Endothelial cell (in vitro differentiated cells): ENCODE measurements at places on chromosomes 12 and 14.

DNA sequence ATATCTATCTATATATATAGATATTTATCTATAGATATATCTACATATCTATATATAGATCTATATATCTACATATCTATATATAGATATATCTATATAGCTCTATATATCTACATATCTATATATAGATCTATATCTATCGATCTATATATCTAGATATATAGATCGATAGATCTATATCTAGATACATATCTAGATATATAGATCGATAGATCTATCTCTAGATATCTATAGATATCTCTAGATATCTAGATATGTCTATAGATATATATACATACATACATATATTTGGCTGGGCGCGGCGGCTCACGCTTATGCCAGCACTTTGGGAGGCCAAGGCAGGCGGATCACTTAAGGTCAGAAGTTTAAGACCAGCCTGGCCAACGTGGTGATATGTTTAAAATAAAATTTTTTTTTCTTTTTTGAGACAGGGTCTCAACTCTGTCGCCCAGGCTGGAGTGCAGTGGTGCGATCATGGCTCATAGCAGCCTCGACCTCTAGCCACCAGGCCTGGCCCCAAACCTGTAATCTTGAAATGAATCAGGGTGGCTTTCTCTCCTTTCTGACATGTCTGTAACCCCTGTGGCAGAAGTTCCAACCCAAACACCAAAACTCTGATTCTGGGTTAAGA is 18.1 kb downstream of the ARPC3 start:
- DNase-seq, result no peak

GRCh38 chr12:57111031-57111734 is at the start of gene STAT6:
Gene STAT6, minus strand, starts transcription at chr12:57111362. Its CDS starts 3,084 bp downstream, at chr12:57108278.
- DNase-seq, result peak; percentile 58

DNA sequence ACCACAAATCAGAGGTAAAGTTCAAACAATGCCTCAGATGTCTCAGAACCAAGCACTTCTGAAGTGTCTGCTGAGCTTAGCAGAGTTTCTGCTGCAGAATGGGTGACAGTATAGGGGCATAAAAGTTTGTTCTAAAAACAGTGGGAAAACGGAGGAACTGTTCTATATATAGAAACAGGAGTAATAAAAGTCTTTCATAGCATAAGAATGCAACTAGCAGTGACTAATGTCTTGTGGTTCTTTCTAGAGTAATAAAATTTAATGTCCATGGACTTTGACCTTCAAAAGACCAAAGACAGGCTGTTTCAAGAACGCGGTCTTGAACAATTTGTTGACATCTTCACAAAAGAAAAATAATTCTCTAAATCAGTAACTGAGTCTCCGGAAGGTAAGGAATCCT is 107.5 kb upstream of the FAR2 start:
- DNase-seq, result no peak

DNA sequence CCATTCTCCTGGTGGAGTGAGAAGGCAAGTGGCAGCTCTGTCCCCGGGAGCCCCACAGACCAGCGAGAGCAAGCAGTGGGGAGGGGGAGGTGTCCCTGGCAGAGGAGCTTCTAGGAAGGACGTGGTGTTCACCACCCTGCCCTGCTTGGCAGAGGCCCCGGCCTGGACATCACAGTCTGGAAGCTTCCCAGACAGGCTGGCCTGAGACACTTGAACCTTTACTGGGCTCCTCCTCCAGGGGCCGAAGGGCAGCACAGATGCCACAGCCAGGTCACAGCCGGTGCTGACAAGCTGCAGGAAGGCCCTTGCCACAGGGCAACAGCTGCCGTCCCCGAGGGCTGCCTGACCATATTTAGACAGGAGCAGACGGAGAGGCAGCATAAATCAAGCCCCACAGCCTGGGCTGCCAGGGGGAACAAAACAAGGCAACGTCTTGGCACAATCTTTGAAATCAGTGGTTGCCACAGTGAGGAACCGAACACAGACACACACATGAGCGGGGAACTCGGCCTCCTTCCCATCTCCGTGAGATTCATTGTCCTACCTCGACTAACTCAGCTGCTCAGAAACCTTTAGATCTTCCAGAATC is 28.5 kb downstream of the PRIMA1 start:
- DNase-seq, result no peak

GRCh38 chr12:26855337-26855736 is 22.3 kb upstream of the ITPR2 start:
- no peak for DNase-seq

- no peak for DNase-seq
These were observed 46.6 kb upstream of the LTBP2 start for GRCh38 chr14:74658535-74659131.

DNA sequence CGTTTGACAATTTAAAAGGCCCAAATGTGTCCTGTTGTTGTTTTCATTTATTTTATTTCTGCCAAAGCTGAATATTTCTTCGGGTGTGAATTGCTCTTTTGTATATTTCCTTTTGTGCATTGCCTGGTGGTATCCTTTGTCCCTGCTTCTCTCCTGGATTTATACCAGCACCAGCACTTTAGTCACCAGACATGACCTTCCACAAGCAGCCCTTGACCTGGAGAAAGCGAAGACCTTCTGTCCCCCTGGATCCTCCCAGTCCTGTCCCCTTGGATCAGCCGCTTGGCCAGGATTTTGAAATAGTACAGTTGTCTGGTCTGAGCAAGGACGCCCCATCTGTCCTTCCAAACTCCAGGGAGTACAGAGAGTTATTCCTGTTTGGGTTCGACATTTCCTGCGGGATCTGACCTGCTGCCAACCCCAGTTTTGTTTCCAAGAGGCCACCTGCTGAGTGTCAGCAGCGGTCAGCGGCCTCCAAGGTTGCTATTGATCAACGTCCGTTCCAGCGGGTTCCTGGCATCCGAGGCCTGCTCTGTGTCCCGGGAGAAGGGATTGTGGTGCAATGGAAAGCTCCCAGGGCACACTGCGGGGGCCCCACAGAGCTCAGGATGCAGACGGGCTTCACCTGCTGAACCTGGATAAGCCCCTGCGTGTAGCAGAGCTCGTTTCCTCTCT is 45.1 kb upstream of the CHGA start:
- peak; percentile 15 for DNase-seq

- no peak for DNase-seq
These were observed 197.7 kb downstream of the NAV3 start for GRCh38 chr12:78028426-78028825.

DNA sequence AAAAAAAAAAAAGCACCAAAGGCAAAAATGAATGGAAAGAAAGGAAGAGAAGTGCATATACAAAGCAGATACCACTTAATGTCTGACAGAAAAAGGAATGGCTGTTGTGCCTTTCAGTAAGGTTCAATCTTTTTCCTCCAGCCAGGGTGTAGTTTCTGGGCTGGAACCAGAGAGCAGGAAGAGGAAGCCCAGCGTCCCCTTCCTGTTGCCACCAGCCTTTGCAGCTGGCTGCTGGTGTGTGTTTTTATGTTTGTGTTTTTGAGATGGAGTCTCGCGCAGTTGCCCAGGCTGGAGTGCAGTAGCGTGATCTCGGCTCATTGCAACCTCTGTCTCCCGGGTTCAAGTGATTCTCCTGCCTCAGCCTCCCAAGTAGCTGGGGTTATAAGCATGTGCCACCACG is 64.6 kb upstream of the LTA4H start:
- peak; percentile 33 for DNase-seq

DNA sequence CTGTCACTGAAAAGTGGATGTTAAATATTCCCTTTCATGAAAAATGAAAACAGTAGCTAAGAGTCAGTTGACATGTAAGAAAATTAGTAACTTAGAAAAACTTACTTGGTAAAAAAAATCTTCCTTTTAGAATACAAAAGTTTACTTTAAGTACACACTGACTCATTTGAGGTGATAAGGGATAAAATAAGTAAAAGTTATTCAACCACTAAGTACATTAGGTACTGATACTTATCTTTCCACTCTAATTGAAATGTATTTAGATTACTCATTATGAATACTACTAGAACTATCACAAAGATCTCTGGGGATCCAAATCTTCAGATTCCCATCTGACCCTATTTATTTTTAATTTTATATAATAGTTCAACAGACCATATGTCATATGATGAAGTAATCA is 12.2 kb downstream of the SYCP3 start:
- no peak for DNase-seq

GRCh38 chr12:21354641-21355040 is 18.1 kb upstream of the IAPP start:
- no peak for DNase-seq

DNA sequence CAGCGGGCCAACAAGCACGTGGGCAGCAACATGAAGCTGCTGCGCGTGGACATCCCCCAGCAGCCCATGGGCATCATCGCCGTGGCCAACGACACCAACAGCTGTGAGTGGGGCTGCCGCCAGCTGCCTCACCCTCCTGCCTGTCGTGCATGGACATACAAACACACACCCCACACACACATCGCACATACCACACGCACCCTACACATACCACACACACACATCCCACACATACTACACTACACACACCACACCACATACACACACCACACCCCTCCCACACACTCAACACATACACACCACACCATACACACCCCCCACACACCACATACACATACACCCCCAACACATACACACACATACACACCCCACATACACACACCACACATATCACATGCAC is 25.2 kb upstream of the NXPH4 start:
- DNase-seq, result no peak

DNA sequence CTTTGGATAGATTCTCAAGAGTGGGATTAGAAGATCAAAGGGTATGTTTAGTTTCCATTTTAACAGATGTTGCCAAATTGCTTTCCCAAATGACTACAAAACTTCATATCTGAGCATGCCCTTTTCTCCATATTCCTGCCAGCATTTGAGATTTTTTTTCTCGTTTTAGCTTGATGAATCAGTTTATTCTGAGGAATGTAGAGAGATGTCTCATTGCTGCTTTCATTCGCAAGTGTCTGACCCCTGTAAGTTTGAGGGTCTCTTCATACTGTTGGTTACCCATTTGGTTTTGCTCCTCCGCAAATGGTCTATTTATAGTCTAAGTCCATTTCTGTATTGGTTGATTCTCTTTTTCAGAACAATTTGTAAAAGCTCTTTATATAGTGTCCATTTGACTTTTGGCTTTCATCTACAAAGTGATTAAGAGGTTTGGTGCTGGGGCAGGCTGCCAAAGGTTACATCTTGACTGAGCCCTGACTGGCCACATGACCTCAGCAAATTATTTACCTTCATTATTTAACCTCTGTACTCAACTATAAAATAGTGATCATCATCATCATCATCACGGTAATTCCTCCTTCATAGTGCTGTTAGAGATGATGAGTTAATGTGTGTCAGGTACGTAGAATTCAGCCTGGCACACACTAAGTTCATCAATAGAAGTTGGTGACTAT is 33.6 kb downstream of the HCAR2 start:
- no peak for DNase-seq

- DNase-seq, result no peak
These were observed 6.8 kb downstream of the GIT2 start for GRCh38 chr12:109989380-109989779.

DNA sequence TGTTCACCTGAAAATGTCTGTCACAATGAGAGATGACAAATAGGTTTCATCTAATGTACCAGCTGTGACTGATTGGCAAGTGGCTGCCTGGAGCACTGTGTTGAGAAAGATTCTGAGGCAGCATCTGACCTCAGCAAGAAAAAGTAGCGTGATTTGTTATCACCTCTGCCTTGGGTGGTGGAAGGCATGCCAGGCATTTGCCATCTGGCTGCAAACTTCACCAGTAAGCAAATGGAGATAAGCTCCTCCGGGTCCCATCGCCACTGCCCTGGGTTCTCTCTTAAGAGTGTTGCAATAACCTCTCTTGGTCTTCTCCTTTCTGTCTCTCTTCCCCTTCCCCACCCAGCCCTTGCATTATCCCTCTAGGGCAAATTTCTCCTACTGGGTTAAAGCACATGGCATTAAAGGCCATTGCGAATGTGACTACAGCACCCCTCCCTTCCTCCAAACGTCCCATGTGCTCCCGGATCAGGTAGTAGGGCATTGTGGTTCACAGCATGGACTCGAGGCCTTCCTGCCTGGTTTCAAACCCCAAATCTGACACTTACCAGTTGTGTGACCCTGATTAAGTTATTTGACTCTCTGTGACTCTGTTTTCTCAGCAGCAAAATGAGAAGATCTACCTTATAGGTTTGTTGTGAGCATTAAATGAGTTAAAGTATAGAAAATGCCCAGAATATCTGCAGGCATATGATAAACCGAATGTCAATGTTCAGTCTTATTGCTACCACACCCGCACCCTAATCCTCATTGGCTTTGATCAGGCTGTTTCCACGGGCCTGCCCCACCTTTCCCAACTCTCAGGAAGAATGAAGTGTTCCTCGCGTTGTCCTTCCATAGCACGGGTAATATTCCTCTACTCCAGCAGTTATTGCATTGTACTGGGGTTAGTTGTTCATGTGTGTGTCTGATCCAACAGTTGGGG is 8.2 kb upstream of the LGALS3 start:
- DNase-seq, result no peak

DNA sequence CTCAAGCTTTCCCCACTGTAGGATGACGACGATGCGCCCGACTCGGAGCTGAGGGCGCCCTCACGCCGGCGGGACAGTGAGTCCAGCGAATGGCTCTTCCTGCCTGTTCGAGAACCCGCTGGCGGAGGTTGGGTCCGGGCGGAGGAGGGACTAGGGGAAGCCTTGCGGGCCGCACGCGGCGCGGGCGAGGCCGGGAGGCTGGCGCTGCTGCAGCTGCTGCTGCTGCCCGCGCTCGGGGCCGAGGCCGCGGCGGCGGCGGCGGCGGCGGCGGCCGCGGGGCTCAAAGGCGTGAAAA is 1.9 kb downstream of the CCDC177 start:
- DNase-seq, result no peak

GRCh38 chr14:96741151-96741977 is 55.8 kb upstream of the VRK1 start:
- DNase-seq, result peak; percentile 86

DNA sequence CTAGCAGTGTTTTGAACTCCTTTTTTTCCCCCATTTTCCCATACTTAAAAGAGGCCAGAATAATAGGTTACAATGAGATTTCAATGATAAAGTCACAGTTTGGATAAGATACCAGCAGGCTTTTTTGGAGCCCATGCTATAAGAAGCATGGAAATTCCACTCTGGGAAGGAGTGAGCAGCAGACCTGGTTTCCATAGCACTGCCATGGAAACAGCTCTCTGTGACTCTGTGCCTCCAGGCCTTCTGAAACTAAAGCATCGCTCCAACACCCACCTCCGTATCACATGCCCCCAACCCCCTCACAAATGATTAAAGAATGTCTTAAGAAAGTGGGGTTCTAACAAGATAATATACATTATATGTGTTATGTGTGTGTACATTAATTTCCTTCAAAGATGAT is 165.0 kb downstream of the GRIN2B start:
- no peak for DNase-seq
